ENCODE measurements at places on chromosomes 1 and 21.

DNA sequence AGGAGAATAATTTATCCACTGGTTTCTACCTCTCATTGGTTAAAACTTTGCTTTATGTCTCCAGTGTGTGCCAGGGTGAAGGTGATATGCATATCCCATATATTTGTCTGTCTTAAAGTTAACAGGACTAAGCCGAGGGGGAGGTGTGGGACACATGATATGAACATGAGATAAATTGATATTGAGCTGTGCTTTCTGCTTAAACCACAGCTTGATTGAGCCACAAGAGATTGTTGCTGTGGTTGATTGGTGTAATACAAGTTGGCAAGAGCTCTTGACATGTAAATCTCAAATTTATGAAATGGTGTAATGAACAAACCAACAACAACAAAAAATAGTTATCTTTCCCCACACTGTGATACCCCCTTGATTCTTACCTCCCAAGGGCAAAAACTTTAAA is 1295.5 kb upstream of the NCAM2 start:
- no peak for DNase-seq

DNA sequence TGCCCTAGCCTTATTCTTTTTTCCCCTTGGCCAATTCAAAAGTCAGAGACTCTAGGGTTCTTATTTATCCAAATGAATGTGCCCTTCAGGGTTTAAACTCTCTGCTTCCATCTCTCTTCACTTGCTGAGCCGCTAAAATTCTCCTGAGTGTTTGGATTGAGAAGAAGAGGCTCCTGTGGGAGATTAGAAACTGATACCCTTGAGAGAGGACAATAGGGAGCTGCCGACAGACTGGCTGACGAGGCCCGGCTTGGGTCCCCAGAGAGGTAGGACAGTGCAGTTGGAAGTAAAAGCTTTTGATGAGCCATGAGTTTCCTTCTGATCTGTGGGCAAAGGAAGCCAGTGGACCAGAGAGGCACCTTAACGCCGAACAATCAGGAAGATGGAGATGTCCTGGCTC is 41.3 kb upstream of the UBE2U start:
- no peak for DNase-seq

- no peak for DNase-seq
Measured at GRCh38 chr1:174359454-174359805, 88.3 kb upstream of the GPR52 start.

DNA sequence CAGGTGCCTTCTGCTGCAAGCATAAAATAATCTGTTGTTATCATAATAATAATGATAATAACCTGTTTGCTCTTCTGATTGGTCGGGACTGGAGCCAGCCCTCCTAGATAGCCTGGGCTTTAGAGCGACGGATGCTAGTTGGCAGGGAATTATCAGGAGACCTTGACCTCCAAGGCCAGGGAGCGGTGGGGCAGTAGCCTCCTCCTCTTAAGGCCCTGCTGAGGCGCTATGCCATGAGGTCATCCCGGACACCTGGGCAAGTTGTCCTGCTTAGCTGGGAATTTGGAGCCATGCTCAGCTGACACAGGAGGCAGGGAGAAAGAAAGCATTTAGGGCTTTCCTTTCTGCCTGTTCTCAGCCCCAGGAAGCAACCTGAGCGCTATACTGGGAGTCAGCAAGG is 15.6 kb downstream of the C1orf115 start:
- DNase-seq = no peak

DNA sequence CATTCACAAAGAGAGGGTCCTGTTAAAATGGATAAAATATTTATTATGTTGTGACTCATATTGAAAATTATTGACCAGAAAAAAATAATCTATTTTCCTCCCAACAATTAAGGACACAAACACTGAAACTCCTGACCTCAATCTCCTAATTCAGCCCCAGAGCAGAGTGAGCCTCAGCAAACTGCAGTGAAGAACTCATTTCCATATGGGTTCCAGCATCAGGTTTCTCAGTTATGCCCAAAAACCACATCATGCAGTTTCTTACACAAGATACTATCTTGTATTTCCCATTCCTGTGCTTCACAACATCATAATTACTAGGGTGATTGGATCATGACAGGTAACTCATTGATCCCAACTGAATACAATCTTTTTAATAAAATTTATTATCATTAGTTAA is 15.4 kb downstream of the PYHIN1 start:
- no peak for DNase-seq

DNA sequence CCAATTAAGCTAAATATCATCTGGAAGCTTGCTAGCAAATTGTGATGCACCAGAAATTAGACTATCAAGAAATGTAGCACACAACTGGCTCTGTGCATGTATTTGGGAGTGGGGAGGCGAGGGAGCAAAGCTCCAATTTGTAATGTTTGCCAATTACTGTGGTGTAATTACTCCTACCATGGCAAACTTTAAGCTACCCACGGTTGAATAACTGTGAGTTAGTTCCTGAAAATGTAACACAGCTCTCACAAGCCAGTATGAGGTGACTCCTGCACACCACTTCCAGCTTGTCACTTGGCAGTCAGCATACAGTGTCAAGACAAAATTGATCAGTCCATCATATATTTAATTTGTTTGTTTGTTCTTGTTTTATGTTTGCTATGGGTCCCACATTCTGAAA is 141.2 kb downstream of the TM2D1 start:
- no peak for DNase-seq

DNA sequence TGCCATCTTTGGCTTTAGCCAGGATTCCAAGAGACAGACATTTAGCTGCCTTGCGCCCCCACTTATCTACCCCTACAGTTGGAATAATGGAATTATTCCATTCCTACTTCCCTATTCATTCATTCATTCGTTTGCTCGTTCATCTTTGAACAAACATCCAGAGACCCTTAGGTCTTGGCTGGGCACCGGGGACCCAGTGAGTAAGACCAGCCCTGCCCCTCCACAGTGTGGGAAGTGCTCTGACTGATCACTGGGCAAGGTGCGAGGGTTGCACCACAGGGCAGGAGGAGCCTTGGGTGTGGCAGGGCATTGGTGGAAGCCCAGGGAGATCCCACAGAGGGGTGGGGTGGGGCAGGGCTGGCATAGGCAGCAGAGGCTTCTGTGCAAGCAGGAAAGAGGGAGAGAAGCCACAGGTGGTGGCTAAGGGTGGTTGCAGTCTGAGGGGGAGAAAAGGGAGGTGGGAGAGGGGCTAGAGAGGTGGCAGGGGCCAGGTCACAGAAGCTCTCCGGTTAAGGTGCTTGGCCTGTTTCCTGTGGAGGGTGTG is 35.0 kb upstream of the TMEM61 start:
- DNase-seq = no peak

DNA sequence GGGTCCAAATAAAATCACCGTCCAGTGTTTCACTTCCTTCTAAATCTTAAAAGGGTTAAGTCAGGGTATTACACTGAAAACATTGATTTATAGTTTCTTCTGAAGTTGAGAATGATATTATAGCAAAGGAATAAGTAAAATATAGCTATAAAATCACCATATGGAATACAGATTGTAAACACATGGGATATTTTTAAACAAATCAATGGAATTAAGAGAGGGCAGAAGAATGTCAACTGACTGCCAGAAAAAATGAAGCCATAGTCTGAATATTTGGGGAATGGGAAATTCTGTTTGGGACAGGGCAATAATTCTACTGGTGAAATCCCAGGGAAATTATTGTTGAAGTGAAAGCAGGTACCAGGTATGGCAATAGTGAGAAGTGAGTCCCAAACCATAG is 664.6 kb downstream of the NCAM2 start:
- DNase-seq = no peak

- DNase-seq = peak; percentile 77
Measured at GRCh38 chr1:22472596-22472995, 20.9 kb downstream of the ZBTB40 start.

GRCh38 chr1:79797487-79797886 is 791.0 kb upstream of the ADGRL4 start:
- no peak for DNase-seq

- DNase-seq = no peak
Measured at GRCh38 chr21:45251635-45252447, 35.9 kb downstream of the POFUT2 start.

DNA sequence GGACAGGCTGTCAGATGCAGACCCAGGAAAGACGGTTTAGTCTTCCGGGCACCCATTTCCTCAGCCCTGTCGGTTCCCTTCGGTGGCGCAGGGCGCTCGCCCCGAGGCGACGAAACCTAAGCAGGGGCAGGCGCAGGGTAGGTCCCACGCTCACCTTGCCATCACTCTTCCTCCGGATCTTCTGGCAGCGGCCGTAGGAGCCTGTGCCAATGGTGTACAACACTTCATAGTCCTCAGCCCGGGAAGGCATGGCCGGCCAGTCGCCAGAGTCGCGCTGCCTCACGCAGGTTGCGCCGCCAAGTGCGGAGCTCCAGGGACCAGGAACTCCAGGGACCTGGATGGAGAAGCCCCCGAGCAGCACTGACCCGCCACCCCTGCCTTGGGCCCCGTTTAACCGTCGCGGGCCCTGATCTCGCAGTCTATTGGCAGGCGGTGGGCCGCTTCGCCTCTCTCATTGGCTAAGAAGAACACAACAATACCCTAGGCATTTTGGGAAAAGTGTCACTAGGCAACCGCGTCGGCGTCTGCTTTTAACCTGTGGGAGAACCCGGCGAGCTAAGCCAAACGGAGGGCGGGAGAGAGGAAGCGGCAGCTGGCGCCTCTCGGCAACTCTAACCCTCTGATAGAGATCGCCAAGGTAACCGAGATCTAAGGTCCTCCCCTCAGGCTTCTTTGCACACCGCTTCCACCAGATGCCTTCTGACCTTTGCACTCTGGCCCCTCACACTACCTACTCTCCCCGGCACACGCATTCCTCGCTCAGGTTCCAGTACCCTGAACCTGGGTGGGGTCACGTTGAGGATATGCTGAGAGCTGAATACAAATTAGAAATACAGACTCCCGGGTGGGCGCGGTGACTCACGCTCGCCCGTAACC is at the start of gene NEK2:
Gene NEK2, minus strand, starts transcription at position 392 of the 876 bp plus-strand sequence. Its CDS starts 142 bp downstream, at position 250.
- peak; percentile 95 for DNase-seq

GRCh38 chr1:100982793-100983192 is 42.8 kb downstream of the DPH5 start:
- no peak for DNase-seq

DNA sequence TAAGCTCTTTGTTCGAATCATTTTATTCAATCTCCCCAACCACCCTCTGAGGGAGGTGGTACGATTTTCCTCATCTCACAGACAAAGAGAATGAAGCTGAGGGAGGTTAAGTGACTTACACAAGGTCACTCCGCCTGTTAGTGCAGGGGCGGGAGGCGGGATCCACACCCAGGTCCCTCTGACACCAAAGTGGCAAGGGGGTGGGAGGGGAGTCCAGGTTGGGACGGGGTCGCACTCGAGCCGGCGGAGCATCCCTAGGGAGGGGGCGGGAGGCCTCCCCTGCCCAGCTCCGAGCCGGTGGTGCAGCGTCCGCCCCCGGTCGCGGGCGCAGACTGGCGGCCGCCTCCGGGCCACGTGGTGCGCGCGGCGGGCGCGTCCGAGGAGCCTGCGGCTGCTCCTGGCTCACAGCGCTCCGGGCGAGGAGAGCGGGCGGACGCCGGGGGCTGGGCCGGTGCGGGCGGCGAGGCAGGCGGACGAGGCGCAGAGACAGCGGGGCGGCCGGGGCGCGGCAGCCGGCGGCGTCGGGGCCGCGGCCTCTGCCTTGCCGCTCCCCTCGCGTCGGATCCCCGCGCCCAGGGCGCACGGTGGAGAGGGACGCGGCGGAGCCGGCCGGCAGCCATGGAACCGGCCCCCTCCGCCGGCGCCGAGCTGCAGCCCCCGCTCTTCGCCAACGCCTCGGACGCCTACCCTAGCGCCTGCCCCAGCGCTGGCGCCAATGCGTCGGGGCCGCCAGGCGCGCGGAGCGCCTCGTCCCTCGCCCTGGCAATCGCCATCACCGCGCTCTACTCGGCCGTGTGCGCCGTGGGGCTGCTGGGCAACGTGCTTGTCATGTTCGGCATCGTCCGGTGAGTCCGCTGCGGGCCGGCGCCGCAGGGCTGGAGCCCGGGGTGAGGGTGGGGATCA is at the start of gene OPRD1:
Gene OPRD1, plus strand, starts transcription at position 405 of the 903 bp plus-strand sequence. Its CDS starts 214 bp downstream, at position 619.
- DNase-seq = no peak

DNA sequence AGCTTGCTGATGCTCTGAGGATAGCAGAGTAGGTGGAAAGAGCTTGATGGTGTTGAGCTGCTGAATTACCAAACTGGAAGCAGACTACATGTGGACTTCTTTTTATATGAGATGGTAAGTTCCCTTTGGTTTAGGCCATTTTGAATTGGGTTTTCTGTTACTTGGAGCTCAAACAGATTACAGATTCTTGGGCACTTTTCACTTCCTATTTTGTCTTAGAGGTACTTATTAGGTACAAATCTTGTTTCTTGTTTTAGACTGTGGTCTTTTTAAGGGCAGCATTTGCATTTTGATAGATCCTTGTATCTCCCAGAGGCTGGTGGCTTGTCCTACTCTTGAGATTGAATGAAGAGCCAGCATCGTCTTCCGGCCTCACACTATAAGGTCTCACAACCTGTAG is 70.2 kb downstream of the GADD45A start:
- no peak for DNase-seq

GRCh38 chr1:10128101-10128765 is 82.1 kb upstream of the KIF1B start:
- no peak for DNase-seq

GRCh38 chr1:166840309-166841274 is 1.3 kb downstream of the POGK start:
- peak; percentile 57 for DNase-seq

- no peak for DNase-seq
Measured at GRCh38 chr1:228387321-228387720, 19.3 kb downstream of the TRIM11 start.

- DNase-seq = no peak
Measured at GRCh38 chr1:185696422-185697150, 37.6 kb upstream of the HMCN1 start.

GRCh38 chr21:32496568-32496967 is 84.1 kb downstream of the EVA1C start:
- DNase-seq = no peak

DNA sequence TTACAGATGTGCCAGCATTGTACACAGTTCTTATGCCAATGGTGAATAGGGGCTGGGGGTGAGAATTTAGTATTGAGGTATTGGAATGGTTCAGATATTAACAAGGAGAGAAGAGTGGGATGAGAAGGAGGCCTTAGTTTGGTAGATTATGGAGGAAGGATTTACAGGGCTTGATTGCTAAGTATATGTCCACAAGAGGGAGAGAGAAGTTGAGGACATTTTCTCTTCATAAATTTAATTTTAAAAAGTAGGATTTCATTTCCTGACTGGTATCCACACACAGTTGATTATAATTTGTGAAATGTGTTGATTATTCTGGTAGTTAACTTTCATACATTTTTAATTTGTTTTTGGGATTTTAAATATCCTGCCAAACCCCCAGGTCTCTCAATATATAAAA is 213.0 kb downstream of the ADGRL2 start:
- no peak for DNase-seq

Measured in EH (cell line).